Stimulated activated naive CD4-positive, alpha-beta T cell treated with Interleukin-2 at 50 U/mL for 16 hours (primary cell): ENCODE measurements at places on chromosomes 3 and 15.

- DNase-seq, result no peak
Measured at GRCh38 chr3:176208283-176208682, 989.0 kb downstream of the TBL1XR1 start.

- no peak for DNase-seq
Measured at GRCh38 chr3:76107935-76108570, 322.7 kb upstream of the ZNF717 start.

DNA sequence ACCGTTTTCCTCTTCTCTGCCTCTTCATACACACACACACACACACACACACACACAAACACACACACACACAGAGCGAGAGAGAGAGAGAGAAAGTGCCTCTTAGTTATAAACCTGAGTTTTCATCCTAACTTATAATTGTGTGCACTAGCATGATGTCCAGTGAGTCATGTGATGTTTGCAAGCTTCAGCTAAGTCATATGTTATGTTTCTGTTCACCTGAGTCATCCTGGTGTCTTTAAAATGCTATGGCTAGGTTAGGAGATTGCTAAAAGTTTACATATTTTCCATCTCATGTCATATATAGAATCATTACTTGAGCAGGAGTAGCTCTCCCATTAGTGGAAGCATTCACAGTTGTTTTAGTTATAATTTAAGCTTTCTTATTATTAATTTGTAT is 155.8 kb downstream of the EPHA6 start:
- no peak for DNase-seq

GRCh38 chr15:32657198-32657883 is 15.8 kb downstream of the SCG5 start:
- DNase-seq, result no peak

DNA sequence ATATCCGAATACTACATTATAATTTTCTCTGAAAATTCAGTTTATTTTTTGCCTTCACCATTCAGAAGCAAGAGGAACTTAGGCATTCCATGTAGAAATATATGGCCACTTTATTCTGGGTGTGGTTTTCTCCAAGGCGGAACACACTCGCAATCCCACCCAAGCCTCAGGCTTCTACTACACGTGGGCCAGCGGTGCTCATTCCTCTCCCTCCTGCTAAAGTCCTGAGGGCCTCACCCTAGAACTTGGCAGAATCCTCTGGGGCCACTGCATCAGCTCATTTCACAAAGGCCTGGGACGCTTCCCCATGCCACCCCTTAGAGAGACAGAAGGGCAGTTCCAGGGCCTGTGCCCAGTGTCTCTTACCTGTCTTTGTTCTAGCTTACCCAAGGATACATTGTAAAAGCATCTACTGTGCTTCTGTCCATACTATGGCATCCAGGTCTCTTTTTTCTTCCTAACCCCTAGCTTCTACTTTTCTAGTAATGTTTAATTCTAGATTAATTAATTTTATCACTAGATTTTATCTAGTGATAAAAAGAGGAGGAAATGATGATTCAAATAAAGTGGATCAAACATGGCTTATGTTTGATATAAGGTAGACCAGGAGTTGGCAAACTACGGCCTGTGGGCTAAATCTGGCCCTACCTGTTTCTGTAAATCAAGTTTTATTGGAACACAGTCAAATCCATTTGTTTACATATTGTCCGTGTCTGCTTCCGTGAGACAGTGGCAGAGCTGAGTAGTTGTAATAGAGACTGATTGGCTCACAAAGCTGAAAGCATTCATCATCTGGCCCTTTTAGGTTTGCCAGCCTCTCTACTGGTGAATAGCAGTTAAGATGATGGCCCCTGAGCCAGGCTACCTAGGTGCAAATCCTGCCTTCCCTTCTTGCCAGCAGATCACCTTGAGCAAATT is 29.8 kb downstream of the LARS2 start:
- no peak for DNase-seq

DNA sequence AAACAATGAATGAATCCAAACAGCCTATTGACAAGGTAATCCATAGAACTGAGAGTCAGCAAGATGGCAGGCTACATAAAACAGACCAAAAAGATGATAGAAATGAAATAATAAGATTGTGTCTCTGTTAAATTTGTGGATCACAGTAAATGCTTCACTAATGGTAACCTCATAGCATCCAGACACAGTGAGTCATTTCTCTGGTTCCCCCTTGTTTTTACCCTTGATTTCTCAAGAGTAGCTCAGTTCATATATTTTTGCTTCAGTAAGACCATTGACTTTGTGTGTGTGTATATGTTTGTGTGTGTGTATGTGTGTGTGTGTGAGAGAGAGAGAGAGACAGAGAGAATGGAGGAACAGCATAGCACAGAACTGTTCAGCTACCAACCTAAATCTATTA is 546.9 kb downstream of the RBMS3 start:
- DNase-seq, result no peak

DNA sequence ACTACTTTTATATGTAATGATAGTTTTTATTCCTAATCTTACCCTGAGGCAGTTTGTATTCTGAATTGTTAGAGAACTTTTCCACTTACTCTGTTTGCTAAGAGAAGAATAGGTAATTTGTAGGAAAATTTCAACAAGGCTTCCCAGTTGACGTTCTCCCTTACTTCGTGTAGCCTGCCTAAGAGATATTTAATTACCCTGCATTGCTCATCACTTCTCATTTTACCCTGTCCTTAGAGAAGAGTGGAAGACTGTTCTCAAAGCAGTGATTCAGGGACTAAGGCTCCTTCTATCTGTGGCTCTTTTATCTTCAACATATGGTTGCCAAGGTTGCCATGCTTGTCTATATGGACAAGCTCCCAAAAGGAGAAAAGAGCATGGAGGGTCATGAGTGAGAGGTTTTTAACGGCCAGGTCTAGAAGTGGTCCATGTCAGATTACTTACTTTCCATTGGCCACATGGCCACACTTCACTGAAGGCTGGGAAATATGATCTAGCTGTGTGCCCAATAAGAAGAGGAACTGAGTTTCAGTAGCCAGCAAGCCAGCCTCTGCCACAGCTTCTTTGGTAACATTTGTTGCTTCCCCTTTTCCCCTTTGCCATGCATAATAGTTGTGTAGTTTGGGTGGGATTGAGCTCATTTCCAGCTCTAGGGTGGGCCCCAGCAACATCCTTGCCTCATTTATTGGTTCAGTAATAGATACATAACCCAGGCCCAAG is 22.1 kb downstream of the PDE8A start:
- DNase-seq, result no peak

- DNase-seq, result no peak
Measured at GRCh38 chr3:132911741-132912415, 126.3 kb upstream of the TMEM108 start.

DNA sequence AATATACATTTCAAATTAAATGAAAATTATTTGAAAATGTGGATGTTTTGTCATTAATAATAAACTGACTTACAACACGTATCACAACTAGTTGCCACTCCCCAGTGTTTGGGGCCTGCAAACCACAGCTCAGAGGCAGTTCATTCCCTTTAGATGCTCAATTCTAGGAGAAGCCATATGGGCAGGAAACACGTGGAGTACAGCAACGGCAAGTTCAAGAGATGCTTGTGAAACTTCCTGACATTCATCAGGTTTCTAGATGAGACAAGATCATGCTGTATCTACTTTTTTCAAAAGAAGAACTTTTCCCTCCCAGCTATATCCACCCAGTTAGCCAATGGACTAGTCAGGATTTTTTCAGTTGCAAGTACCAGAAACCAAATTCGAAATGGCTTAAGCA is 17.6 kb upstream of the PLA2G4D start:
- no peak for DNase-seq

GRCh38 chr3:17645074-17645698 is 97.2 kb downstream of the TBC1D5 start:
- no peak for DNase-seq

GRCh38 chr15:47473106-47473725 is 244.1 kb upstream of the SEMA6D start:
- no peak for DNase-seq

DNA sequence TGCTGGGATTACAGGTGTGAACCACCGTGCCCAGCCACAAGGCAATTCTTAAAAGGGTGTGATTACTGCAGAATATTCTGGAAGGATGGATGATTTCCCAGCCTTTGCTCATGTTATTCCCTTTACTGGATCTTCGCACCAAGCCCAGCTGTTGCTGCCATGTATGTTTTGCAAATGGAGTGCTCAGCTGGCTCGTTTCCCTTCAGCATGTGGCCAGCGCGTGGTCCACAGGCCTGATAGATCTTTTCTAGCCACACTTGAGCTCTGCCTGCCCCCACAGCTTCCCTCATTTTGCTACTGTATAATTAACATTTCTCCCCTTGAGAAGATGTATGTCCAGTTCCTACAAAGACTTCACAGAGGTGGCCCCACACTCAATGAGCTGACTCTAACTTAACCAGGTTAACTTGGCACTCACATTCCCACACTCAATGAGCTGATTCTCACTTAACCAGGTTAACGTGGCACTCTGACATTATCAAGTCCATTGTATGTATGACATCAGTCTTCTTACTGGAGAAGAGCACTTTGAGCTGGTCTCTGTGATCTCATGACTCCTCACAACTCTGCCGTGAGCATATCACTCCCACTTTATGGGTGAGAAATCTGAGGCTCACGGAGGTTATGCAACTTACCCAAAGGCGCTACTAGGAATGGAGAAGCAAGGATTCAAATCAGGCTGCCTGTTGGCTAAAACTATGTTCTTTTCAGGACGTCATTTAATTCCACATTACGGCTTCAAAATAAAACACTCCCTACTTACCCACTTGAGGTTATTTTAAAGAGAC is 49.2 kb downstream of the TM4SF4 start:
- no peak for DNase-seq

DNA sequence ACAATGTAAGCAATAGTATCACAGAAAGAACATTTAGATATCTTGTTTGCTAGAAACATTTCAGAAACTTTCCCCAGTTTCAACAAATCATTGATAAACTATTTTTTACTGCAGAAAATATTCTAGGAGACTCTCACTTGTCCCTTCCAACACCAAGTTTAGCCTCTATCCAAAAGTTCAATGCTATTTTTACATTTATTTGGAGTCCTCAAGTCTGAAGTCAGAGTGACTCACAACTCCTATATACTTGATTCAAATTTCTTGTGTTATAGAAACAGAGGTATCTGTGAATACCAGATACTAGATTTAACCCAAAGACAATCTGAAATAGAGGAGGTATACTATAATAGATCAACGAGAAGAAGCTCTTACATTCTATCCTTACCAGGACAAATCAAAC is 49.6 kb downstream of the RFX7 start:
- DNase-seq, result no peak

- no peak for DNase-seq
Measured at GRCh38 chr15:56307180-56307579, 58.0 kb upstream of the TEX9 start.

- no peak for DNase-seq
Measured at GRCh38 chr3:157447026-157447694, 10.5 kb downstream of the PTX3 start.

GRCh38 chr15:66948294-66948693 is 117.1 kb upstream of the SMAD3 start:
- DNase-seq, result no peak

- peak; percentile 63 for DNase-seq
Measured at GRCh38 chr3:69282181-69282580, 103.7 kb downstream of the FRMD4B start.

GRCh38 chr3:158896729-158897128 is 94.9 kb downstream of the MFSD1 start:
- no peak for DNase-seq

DNA sequence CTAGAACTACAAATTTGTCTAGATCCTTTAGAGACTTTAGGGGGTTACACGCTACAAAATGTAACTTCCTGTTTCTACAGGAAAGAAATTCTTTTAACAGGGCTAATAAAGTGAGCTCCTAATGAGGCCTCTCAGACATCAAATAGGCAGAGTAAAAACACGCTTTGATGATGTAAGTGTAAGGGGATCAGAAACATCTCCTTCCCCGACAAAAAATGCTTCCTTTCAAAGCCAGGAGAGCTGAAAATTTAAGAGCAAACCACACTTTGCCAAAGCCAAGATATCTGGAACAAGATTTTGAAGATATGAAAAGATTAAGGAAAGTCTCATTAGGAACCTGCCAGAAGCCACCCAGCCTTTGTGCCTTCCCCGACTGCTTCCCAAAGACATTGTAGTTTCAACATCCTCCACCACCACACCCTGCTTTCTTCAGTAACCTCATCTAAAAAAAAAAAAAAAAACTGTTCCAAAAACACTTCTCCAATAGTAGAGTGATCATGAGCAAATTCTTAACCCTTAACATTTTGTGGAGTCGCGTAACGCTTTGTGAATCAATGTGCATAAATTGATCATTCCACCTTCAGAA is 505.0 kb upstream of the THBS1 start:
- no peak for DNase-seq

GRCh38 chr3:135966271-135966961 is 888 bp downstream of the PPP2R3A start:
- DNase-seq, result no peak

GRCh38 chr15:48800811-48801455 is 9.9 kb downstream of the CEP152 start:
- no peak for DNase-seq

- no peak for DNase-seq
Measured at GRCh38 chr3:142916605-142917004, 27.7 kb upstream of the PCOLCE2 start.

- DNase-seq, result no peak
Measured at GRCh38 chr15:91599261-91599660, 254.2 kb upstream of the SLCO3A1 start.

- DNase-seq, result no peak
Measured at GRCh38 chr3:129563332-129563731, 20.4 kb downstream of the H1-8 start.

DNA sequence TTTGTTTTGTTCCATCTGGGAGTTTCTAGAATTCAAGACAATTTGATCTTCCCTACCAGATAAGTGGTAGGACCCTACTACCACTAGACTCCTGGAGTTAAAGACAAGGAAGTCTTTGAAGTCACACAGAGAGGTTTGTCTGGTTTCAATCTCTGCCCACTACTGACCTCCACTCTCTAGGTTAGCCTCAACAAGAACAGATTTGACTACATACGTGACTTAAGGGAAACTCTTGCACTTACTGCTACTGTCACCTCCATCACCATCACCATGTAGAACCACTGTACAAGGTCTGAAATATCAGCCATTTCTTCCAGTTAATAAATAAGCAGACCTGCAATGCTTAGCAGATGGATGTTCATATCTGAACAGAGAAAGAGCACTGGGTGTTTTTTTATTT is 148.3 kb upstream of the ARHGEF26 start:
- DNase-seq, result no peak

DNA sequence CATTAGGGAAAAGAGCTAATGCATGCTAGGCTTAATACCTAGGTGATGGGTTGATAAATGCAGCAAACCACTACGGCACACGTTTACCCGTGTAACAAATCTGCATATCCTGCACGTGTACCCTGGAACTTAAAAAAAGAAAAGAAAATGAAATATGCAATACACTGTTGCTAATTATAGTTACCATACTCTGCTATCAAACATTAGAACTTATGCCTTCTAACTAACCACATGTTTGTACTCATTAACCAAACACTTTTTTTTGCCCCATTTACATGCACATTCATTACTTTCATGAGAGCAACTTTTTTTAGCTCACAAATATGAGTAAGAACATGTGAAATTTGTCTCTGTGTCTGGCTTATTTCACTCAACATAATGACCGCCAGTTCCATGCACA is 253.1 kb downstream of the CGGBP1 start:
- no peak for DNase-seq
